GM23338 (cell line): ENCODE measurements at places on chromosomes 6 and 20.

GRCh38 chr6:11460001-11460668 lies 77.4 kb upstream of the TMEM170B start:
- no peak overlapping the region for H3K4me3 ChIP-seq
- H3K27me3 ChIP-seq = no peaks in the 10 kb centered on the region
- DNase-seq = no peak
- no peak overlapping the region for H3K27ac ChIP-seq
- no peaks in the 10 kb centered on the region for H3K4me1 ChIP-seq

- no peak overlapping the region for H3K4me3 ChIP-seq
- peaks cover 77% of the 10 kb centered on the region for H3K4me1 ChIP-seq
- no peak overlapping the region for H3K27ac ChIP-seq
- DNase-seq = no peak
- no peaks in the 10 kb centered on the region for H3K36me3 ChIP-seq
Measured at GRCh38 chr6:100459592-100460184, 5.0 kb downstream of the SIM1 start.

- H3K27ac ChIP-seq = no peak overlapping the region
- no peaks in the 10 kb centered on the region for H3K27me3 ChIP-seq
- no peaks in the 10 kb centered on the region for H3K36me3 ChIP-seq
- no peak overlapping the region for H3K4me3 ChIP-seq
- no peaks in the 10 kb centered on the region; the same call in 1 of the 2 replicates for H3K4me1 ChIP-seq
Measured at GRCh38 chr20:63087236-63087871, 80.6 kb upstream of the BHLHE23 start.

DNA sequence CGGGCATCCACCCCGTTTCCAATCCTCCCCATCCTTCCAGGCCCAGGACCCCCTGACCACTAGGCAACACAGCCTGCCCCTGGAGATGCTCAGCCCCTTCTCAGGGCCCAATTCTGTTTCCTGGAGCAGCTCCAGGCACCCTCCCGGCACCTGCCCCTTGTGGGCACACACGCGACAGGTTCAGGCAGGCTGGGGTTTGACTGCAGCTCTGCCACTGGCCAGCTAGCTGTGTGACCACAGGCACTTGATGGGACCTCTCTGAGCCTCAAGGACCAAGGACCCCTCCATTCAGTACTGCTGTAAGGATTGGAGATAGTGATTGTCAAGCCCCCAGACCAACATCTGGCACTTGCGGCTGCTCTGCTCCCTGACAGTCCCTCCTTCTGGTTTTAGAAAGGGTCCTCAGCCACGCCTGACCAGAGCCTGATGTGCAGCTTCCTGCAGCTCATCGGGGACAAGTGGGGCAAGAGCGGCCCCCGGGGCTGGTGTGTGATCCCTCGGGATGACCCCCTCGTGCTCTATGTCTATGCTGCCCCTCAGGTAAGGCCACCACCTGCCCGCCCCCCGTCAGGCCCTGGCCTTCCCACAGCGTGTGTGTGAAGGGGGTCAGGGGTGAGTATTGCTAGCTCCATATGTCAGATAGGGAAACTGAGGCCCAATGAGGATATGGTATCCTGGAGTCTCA lies 21.7 kb downstream of the FGD2 start:
- no peak overlapping the region for H3K27ac ChIP-seq
- peaks cover 8% of the 10 kb centered on the region; the same call in 1 of the 2 replicates for H3K36me3 ChIP-seq

- DNase-seq = peak; percentile 52
- no peaks in the 10 kb centered on the region for H3K36me3 ChIP-seq
- H3K27ac ChIP-seq = no peak overlapping the region
- no peak overlapping the region for H3K4me3 ChIP-seq
Measured at GRCh38 chr20:8803065-8803464, 265.8 kb upstream of the PLCB4 start.

- H3K4me1 ChIP-seq = peaks cover 36% of the 10 kb centered on the region
- no peaks in the 10 kb centered on the region for H3K27me3 ChIP-seq
- H3K36me3 ChIP-seq = no peaks in the 10 kb centered on the region
- no peak overlapping the region for H3K4me3 ChIP-seq
- DNase-seq = no peak
- H3K27ac ChIP-seq = no peak overlapping the region
Measured at GRCh38 chr6:142409794-142410193, 108.0 kb downstream of the ADGRG6 start.

DNA sequence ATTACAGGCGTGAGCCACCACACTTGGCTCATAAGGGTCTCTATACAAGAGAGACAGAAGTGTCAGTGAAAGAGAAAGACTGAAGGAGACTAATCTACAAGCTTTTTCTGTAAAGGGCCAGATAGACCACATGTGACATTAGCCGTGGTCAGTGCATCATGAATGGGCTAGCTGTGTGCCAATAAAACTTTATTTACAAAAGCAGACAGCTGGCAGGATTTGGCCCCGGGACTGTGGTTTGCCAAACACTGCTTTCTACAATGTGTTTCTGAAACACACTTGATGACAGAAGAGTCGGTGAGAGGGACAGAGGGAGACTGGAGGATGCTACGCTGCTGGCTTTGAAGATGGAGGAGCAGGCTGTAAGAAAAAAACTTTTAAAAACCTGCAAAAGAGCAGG lies 285.4 kb downstream of the TFAP2C start:
- H3K4me3 ChIP-seq = no peak overlapping the region
- DNase-seq = no peak
- no peaks in the 10 kb centered on the region for H3K27me3 ChIP-seq
- no peak overlapping the region for H3K27ac ChIP-seq

GRCh38 chr6:149318581-149319286 lies 1.2 kb downstream of the TAB2 start:
- no peaks in the 10 kb centered on the region for H3K27me3 ChIP-seq
- peak overlapping the region; percentile 74; the same call in 1 of the 2 replicates for H3K27ac ChIP-seq
- no peaks in the 10 kb centered on the region for H3K36me3 ChIP-seq
- peaks cover 51% of the 10 kb centered on the region for H3K4me1 ChIP-seq

- DNase-seq = peak; percentile 40
- peak overlapping the region; percentile 65; the same call in 1 of the 2 replicates for H3K4me3 ChIP-seq
- peaks cover 13% of the 10 kb centered on the region; the same call in 1 of the 2 replicates for H3K4me1 ChIP-seq
- no peak overlapping the region for H3K27ac ChIP-seq
- H3K36me3 ChIP-seq = no peaks in the 10 kb centered on the region
Measured at GRCh38 chr20:710780-711450, 35.3 kb upstream of the SCRT2 start.

DNA sequence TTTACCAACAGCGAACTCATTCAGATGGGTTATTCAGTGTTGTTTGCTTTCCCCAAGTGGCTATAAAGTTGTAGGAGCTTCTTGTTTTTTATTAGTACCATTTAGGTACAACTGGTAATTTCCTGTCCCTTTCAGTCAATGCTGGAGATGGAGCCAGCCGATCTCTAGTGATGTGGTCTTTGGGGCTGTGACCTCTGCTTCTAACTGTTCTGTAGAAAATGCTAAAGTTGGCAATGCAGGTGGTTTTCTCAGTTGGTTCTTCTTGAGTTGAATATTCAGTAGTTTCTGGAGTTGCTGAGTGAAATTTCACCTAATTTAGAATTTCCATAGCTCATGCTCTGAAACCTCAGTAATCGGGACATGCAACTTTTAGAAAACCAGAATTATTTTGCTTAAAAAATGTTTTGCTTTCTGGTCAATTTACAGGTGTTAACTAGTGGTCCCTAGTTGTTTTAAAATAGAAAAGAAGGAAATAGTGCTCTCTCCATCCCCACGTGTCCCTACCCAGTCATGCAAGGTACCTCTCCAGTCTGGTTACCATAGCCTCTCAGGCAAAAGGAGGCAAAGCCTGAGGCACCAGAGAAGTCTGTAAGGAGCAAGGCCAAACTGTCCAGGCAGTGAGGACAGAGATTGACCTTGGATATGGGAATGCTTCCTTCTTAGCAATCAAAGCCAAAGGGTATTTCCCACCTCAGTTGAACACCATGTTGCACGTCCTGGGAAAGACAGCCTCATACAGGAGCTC lies 27.3 kb upstream of the GABRR1 start:
- peaks cover 4% of the 10 kb centered on the region; the same call in 1 of the 2 replicates for H3K27me3 ChIP-seq
- DNase-seq = no peak
- no peaks in the 10 kb centered on the region for H3K36me3 ChIP-seq
- peaks cover 21% of the 10 kb centered on the region for H3K4me1 ChIP-seq

DNA sequence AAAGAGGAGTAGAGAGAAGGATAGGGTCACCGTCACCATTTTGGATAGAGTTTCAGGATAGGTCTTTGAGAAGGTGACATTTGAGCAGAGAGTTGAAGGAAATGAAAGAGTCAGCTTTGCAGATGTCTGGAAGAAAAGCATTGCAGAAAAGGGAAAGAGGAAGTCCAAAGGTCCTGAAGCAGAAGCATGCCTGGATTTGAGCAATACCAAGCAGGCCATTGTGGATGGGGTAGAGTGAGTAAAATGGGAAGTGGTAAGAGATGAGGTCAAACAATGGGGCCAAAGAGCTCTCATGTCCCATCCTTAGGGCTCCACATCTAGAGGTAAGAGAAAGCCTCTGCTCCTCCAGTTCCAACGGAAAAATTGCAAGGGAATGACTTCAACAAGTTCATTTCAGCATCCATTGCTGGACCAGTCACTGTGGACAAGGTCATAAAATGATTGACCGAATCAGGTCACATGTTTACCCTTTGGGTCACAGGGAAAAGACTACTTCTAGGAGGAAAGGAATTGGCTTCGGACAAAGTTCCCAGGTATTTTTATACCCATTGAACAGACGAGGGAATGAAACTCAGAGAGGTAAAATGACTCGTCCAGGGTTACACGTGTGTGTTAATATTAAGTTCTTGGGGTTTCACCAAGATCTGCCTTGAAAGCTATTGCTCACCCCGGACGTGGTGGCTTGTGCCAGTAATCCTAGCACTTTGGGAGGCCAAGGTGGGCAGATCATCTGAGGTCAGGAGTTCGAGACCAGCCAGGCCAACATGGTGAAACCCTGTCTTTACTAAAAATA lies 6.6 kb upstream of the SAMHD1 start:
- no peak overlapping the region for H3K4me3 ChIP-seq
- no peak for DNase-seq
- peaks cover 6% of the 10 kb centered on the region; the same call in 1 of the 2 replicates for H3K36me3 ChIP-seq
- H3K4me1 ChIP-seq = no peaks in the 10 kb centered on the region

GRCh38 chr6:108476847-108477430 lies 83.8 kb upstream of the FOXO3 start:
- no peaks in the 10 kb centered on the region for H3K36me3 ChIP-seq
- H3K27ac ChIP-seq = no peak overlapping the region
- DNase-seq = no peak
- no peak overlapping the region for H3K4me3 ChIP-seq
- no peaks in the 10 kb centered on the region for H3K27me3 ChIP-seq
- no peaks in the 10 kb centered on the region for H3K4me1 ChIP-seq
